ENCODE measurements at places on chromosomes 1 and 21. TPM values are rescaled to one million over a fixed set of nuclear protein-coding genes. Genes with fewer than 3 reads are reported as not detected.

The FCGR3B gene
- not detected for total RNA-seq

The SLC35D1 gene
- 8.3 TPM for total RNA-seq

The SH2D1B gene
- not detected for total RNA-seq

The BRINP2 gene
- not detected for total RNA-seq

The KLHDC8A gene
- total RNA-seq = not detected

The UBASH3A gene
- total RNA-seq = 48.7 TPM

The BGLAP gene
- total RNA-seq = 2.2 TPM

The FMOD gene
- 2.4 TPM for total RNA-seq

The MTARC1 gene
- total RNA-seq = not detected

The CD53 gene
- total RNA-seq = 257 TPM

The FAM72D gene
- 21.0 TPM for total RNA-seq

Measured in activated CD8-positive, alpha-beta T cell treated with anti-CD3 and anti-CD28 coated beads for 36 hours (primary cell).